ENCODE measurements at places on chromosomes 1 and 21.

DNA sequence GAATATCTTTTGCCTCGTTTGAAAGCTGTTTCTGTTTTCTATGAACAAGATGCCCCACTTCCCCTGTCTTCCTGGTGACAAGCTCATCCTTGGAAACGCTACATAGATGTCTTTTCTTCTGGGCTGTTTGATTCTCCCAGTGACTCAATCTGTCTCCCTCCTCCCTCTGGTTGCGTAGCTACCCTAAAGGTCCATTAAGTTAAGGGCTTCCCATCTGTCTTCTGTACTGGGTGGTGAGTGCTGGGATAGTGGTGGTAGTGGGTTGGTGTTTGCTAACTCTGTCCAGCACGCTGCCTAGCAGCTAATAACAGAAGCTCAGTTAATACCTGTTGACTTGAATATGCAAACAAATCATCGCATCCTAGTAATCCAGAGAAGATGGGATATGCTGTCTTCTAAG lies 50.2 kb upstream of the GCLM start:
- no peak for DNase-seq

DNA sequence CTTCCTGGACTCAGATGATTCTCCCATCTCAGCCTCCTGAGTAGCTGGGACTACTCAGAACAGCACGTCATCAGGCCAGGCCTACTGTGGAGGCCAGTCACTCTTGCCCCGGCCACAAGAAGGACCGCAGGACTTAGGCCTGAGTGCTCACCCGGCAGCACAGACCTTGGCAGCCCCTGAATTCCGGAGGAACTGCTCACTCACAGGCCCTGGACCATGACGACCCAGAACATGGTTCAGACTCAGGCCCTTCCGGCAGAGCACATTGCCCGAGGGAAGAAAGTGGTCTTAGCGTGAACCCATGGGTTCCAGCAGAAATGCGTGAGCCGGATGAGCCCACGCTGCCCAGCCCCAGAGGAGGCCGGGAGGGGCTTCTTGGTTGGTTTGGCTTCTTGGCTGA lies 177.3 kb upstream of the TMEM51 start:
- DNase-seq, result no peak

DNA sequence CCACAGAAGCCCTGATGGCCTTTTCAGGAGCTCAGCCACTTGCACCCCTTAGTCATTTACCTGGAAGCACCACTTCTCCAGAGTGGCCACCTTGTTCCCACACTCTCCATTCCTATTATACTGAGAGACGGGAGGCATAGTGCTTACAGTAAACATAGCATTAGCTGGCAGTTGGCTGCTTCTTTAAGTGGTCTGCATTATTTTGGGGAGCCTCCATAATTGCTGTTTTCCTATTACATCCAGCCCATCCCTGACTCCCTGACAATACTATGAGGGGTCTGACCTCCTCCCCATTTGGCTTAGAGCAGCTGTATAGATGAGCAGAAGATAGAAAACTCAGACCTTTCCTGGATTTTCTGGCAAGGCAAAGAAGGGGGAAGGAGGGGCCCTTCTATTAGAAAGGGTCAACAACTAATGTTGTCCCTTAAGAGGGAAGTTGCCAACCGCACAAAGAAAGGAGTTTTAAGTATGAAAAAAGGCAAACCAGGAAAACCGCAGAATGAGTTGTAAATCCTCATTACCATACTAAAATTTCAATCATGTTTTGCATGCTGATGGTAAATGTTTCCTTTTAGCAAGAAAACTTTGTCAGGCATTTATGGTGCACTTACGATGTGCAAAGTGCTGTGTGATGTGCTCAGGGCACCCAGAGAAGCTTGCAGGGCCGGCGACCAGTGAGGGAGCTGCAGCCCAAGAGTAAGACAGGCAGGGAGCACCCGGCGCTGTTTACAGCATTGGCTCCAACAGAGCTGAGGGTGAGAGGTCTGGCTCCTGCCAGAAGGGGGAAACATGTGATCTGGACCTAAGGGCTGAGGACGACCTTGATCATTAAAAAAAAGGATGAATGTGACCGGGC lies 167.3 kb downstream of the ZZZ3 start:
- DNase-seq, result no peak

DNA sequence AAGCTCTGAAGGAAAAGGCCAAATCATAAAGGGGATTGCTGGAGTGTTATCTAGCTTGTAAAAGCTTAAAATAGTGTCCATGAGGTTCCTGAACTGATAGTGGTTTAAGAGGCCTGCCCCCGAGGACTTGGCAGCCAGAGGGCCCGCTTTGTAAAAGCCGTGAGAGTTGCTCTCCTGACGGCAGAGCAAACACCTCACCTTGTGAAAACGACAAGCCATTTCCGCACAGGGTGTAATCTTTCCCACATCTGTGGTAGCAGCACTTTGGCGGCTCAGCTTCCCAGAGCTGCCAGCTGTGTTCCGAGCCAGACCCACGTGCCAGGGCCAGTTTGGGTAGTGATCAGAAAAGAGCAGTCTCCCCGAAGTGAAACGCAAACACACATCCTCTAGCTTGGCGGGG lies 37.0 kb downstream of the SERBP1 start:
- no peak for DNase-seq

DNA sequence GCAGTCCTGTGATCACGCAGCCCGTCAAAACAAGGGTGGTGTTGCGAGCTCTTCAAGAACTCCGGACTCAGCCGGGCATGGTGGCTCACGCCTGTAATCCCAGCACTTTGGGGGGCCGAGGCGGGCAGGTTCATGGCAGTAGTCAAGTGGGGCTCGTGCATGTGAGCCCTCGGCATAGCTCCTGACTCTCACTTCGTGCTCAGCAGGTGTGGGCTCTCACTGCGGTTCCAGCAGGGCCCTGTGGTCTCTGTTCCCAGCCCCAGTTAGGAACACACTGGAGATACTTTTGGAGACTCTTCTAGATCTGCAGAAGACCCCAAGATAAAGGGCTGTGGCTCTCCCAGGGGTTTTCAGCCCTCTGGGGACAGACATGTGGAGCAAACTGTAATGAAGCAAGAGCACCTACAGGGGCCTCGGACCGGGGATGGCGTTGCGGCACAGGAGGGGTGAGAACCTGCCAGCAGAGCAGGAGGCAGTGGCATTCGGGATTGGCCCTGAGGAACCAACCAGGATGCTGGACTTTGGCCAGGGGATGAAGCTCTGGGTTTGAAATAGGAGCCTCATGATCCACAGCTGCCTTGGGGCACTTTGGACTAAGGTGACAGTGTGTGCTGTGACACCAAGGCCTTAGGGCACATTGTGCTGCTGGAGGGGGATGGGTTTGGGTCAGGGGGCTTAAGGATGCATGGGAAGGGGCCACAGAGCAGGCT lies 443.2 kb downstream of the CAMTA1 start:
- no peak for DNase-seq

DNA sequence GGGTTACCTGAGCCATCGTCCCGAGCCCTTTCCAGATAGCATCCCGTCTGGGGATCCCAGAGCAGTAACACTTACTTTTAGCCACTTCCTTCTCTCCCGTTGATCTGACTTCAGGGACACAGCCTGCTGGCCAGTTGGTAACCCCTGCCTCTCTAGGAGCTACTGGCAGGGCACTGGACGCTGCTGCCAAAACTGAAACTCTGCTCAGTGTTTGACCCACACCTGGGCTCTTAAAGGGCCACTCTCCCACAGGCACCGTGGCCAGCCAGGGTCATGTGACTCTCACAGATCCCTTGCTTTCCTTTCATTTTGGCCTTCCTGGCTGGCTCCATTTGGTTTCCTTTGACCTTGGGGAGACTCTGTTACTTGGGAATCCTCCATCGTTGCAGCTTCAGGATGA lies at the start of gene PIGR:
PIGR (minus strand) TSS at position 206 of the 400 bp plus-strand sequence. CDS start 5,935 bp downstream, outside the sequence.
- DNase-seq, result no peak

DNA sequence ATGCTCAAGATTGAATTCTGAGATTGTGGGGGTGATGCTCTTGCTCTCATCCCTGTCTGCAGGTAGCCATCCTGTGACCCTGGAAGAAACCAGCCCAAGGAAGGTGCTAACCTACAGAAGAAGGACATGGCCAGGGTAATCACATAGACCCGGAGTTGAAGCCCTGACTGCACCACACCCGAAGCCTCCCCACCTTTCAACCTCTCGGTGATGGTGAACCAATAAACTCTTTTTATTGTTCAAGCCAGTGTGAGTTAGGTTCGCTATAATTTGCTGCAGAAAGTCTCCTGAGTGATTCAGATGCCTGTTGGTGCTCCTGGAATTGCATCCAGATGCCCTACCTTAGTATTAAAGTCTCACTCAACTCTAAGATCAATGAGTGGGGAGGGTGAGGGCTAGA lies 163.6 kb downstream of the PLPP3 start:
- DNase-seq, result no peak

- DNase-seq, result no peak
Measured at GRCh38 chr1:221457685-221458446, 284.0 kb downstream of the DUSP10 start.

GRCh38 chr1:32068957-32069588 lies 3.7 kb upstream of the TMEM39B start:
- no peak for DNase-seq

GRCh38 chr21:42581336-42581992 lies 67.8 kb downstream of the SLC37A1 start:
- DNase-seq, result no peak

- no peak for DNase-seq
Measured at GRCh38 chr1:67768480-67768879, 64.8 kb downstream of the GNG12 start.

GRCh38 chr1:1539310-1540089 lies 924 bp downstream of the TMEM240 start:
- no peak for DNase-seq
